Myocyte (in vitro differentiated cells): ENCODE measurements at places on chromosomes 2 and 18.

DNA sequence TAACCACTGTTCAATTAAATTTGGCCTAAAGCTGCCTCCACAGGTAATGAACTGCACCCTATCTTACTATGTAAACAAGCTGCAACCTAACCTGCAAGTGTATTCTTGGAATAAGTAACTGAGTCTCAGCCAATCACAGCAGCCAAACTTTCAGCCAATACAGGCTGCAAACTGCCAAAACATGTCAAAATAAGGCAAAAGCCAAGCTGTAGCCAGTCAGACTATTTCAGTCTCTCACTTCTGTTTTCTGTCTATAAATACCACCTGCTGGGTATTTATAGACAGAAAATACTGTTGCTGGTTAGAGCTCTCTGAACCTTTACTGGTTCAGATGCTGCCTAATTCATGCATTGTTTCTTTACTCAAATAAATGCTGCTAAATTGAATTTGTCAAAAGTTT is 14.3 kb downstream of the C2orf76 start:
- DNase-seq, result peak; percentile 48

DNA sequence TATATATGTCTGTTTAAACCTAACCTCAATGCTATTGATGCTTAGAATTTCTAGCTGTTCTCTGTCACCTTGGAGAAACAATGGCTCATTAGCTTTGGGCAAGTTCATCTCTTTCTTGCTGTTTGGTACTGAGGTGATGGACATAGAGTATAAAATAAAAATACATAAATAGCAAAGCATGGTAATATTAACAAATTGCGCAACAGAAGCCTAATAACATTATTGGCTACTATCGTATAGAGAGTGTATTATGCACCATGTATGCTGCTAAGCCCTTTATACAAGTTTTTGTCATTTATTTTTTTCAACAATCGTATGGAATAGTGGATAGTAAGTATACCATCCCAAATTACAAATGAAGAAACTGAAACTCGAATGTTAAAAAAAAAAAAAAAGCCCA is 100.1 kb downstream of the ICOS start:
- no peak for DNase-seq

- DNase-seq, result peak; percentile 30
Measured at GRCh38 chr2:110853516-110853915, 121.1 kb downstream of the ACOXL start.

- no peak for DNase-seq
Measured at GRCh38 chr2:216049452-216049851, 32.2 kb downstream of the PECR start.

DNA sequence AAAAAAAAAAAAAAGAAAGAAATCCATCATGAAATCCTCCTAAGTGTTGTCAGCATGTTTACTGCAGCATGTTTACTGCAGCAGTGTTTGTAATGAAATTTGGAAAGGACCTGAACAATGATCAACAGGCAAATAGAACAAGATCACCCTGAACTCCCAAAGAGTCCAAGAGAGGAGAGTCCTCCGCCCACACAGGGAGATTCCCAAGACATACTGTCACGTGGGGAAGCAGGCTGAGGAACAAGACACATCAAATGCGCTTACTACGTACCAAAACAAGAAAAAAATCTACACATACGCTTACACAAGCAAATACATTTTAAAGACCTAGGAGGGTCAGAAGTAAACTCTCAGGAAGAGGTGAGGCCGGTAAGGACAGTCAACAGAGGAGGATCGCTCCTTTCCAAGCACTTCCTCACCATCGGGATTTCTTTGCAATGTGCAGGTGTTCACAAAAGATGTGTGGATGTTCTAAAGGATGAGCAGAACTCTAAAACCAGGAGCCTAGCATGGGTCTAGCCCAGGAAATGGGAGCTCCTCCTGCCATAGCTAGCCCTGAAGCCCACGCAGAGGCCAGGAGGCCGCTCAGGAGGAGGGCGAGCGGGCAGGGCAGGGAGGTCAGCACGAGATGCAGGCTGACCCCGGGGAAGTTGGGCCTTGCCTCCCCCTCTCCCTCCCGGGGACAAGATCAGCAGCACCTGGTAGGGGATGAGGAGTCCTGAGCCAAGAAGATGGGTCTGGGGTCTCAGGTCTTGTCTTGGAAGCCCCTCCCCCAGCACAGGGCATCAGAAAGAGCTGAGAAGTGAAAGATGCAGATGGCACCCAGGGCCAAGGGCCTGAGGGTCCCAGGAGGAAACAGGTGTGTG is 66.4 kb downstream of the ZNF516 start:
- DNase-seq, result no peak
